ENCODE measurements at places on chromosomes 13 and 19.

- DNase-seq = peak; percentile 31
Observed at GRCh38 chr19:9865732-9866501, 30.8 kb downstream of the PIN1 start.

DNA sequence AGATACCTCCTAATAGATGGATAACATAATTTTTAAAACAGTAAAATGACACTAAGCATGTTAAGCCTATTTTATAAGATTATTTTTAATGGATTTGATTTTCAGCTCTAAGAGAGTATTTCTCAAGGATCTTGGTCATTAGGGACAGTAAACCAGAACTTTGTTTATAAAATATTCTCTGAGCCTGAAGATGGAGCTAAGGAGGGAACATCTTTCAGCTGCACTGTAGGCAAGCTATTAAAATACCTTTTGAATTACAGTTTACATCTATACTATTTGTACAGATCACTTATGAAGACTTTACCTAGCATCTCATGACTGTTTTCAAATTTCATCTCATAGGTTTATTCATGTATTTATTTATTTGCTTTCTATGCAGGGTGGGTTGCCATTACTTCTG is 345.3 kb downstream of the MYO16 start:
- no peak for DNase-seq

DNA sequence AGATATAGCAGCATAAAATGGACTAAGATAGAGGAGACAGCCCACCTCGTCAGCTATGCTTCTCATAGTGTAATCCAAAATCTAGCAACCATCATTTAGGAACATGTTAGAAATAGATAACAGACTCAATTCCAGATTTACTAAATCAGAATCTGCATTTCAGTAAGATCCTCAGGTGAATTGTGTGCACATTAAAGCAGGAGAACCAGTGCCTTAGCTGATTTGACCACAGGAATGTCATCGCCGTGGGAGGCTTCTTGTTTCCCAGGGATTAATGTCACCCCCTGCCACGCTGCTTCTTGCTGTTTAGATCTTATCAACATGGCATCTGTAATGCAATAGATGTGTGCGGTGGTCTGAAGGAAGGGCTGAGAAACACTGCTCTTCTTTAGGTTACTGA is 84.0 kb downstream of the GPC5 start:
- DNase-seq = no peak

DNA sequence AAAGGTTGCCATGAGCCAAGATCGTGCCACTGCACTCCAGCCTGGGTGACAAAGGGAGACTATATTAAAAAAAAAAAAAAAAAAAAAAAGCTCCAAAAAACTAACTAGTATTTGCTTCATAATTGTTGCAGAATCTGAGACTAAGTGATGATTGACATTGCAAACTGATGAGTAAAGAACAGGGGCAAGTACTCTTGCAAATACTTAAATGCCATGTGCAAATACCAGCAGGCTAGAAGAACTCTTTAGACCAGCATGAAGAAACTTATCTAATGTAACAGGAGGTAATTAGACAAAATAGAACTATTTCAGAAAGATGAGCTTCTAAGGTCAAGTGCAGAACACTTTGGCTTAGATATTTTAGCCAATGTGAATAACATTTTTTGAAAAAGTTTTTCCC is 1368.1 kb downstream of the EFNB2 start:
- DNase-seq = no peak

DNA sequence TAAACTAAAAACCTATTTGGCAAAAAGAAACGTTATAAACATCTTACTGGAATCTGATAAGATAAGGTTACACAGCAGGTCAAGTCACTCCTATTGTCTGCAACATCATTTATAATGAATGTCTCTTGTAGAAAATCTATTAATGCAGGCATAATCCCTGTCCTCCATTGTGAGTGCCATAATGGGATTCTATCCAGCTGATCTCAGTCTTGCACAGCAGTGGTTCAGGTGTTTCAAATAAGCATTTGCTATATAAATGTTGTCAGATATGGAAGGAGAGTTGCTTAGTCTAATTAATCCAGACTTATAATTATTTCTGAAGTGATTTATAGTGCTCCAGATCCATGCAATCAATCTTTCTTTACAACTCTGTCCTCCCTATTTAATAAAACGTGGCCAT is 186.5 kb upstream of the ATXN8OS start:
- DNase-seq = no peak

- no peak for DNase-seq
Observed at GRCh38 chr19:33580645-33581037, 41.1 kb upstream of the CHST8 start.

DNA sequence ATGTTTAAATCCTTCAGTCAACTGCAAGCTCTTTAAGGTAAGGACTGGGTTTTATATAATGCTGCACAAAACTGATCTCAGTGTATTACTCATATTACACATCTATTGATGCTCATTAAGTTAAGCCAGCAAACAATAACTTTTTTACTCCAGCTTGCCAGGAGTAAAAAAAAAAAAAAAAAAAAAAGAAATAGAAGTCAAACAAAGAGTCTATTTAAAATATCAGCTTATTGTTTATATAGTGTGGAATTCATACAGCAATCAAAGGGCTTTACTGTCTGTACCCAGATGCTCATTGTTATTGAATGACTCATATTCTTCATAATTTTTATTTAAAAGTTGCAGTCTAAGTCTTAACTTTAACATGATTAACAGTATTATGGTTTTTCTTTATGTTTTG is 21.8 kb upstream of the KBTBD7 start:
- no peak for DNase-seq

All from stimulated activated naive CD4-positive, alpha-beta T cell (primary cell).